Cardiac septum (tissue), 1 donor: ENCODE measurements at places on chromosomes 2 and 18.

DNA sequence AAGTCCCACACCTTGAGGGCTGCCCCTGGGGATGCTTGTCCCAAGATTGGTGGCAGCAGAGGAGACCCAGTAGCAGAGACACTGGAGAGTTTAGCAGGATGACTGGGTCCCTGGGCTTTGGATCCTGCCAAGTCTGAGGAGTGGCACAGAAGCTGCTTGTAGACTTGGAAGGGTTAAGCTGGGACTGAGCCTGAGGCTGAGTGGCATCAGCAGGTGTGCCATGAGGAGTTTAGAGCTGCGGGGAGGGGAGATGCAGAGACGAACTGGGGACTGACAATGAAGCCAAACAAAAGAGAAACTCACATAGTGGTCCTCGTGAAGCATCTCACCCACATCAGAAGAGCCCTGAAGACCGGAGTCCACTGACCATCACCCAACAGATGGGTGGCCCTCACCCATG is 329.7 kb upstream of the KLHL29 start:
- no peak for DNase-seq

GRCh38 chr18:42274488-42275137 is 319.6 kb downstream of the PIK3C3 start:
- no peak for DNase-seq

- peak; percentile 94 for DNase-seq
Observed at GRCh38 chr2:26184555-26185303, 11.8 kb downstream of the GAREM2 start.

DNA sequence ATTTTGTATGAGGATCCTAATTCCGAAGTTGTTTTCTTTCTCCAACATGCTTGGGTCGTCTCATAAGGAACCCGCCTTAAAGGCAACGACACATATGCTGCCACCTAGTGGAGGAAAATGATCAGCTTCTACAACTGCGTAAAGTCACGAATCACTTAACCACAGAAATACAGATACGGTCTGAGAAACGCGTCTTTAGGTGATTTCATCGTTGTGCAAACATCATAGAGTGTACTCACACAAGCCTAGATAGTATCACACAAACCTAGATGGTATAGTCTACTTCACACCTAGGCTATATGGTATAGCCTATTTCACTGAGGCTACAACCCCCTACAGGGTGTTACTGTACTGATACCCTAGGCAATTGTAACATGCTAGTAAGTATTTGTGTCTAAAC is 13.1 kb downstream of the GNLY start:
- DNase-seq, result no peak

GRCh38 chr2:67145851-67146250 is 251.3 kb upstream of the ETAA1 start:
- no peak for DNase-seq

GRCh38 chr2:9777081-9777480 is 66.2 kb upstream of the TAF1B start:
- no peak for DNase-seq
